Endothelial cell of umbilical vein (primary cell): ENCODE measurements at places on chromosomes 16 and 17. TPM values are rescaled to one million over a fixed set of nuclear protein-coding genes. Genes with fewer than 3 reads are reported as not detected.
A peak's percentile ranks its signal among the peaks of the same experiment; 100 is the strongest.

The CMTM2 gene
- total RNA-seq, result not detected in 2 replicates

The USP43 gene
- 0.16 TPM in 1 of 2 replicates, not detected in the other for total RNA-seq

The GCGR gene
- not detected in 2 replicates for total RNA-seq

The RPUSD1 gene
- 42.3 and 46.2 TPM in 2 replicates for total RNA-seq

The IRX6 gene
- not detected in 2 replicates for total RNA-seq

The TAT gene
- not detected in 2 replicates for total RNA-seq

The ENDOV gene
- 17.6 and 25.9 TPM in 2 replicates for total RNA-seq

The KRTAP4-6 gene
- not detected in 2 replicates for total RNA-seq

- no peaks in the 10 kb centered on the region for H3K27me3 ChIP-seq
- H3K36me3 ChIP-seq, result no peaks in the 10 kb centered on the region
- DNase-seq, result no peak
- no peak overlapping the region for H3K4me3 ChIP-seq
Observed at GRCh38 chr16:24906901-24907300, 61.1 kb downstream of the SLC5A11 start.

- peak overlapping the region; percentile 64 for H3K4me3 ChIP-seq
- peak overlapping the region; percentile 65 for H3K27ac ChIP-seq
- H3K36me3 ChIP-seq, result no peaks in the 10 kb centered on the region
- H3K27me3 ChIP-seq, result no peaks in the 10 kb centered on the region
Observed at GRCh38 chr16:48383877-48384519, 1.2 kb downstream of the SIAH1 start.

DNA sequence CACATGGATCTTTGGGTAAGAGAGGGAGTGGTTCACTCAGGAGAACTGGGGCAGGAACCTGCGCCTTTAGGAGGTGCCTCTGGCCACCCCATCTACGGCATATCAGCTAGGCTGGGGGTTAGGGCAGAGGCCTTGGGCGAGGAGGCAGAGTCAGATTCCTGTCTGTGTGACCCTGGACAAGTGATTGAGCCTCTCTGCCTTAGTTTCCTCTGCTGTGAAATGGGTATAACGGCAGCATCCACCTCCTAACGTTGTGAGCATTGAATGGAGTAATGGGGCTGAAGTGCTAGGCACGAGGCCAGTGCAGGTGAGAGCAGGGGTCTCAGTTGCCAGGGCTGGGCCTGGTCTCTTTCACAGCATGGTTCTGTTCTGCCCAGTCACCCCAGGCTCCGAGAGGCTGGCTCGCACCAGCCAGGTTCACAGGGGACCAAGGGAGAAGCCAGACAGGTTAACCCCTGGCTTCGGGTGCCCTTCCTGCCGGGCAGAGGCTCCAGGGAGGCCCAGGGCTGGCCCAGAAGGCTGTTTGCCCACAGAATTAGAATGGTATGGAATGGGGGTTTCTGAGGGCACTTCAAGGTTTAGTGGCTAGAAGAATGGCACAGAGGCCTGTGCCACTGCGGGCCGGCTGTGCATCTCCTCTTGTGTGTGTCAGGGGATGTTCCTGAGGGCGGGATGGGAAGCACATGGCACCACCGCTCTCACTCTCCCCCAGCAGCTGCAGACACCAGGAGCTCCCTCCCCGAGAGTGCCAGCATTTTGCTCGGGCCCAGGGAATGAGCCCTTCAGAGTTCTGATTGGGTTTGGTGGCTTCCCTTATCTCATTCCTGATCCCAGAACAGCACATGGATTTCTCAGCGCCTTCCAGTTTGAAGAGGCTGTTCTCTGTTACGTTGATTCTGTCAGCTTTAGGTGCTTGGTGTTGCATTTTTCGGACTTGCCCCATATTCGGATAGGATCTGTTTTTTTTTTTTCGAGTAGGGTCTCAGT lies 23.8 kb downstream of the UNC13D start:
- peaks cover 49% of the 10 kb centered on the region for H3K36me3 ChIP-seq
- peaks cover under 1% of the 10 kb centered on the region for H3K4me1 ChIP-seq
- no peak overlapping the region for H3K27ac ChIP-seq
- no peak for DNase-seq
- no peak overlapping the region for H3K4me3 ChIP-seq

- H3K27me3 ChIP-seq, result no peaks in the 10 kb centered on the region
- no peaks in the 10 kb centered on the region for H3K4me1 ChIP-seq
- no peak overlapping the region for H3K27ac ChIP-seq
- DNase-seq, result no peak
Observed at GRCh38 chr16:3536271-3536731, 35.5 kb downstream of the CLUAP1 start.

DNA sequence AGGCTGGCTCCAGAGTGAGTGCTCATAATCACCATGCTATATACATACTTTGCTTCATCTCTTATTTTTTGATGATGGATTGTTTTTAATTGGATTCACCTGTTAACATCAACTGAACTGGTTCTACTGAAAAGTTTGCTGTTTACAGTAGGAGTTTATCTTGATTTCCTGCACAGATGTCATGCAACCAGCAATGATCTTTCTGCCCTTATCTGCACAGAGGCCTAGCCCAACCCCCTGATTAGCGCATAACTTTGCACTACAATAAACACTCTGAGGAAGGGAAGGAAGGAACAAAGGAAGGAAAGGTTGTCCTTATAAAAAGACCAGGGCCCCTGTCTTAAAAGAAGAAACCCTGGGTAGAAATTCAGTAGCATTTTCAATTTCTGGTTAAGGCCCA lies 152.9 kb downstream of the RGS9 start:
- DNase-seq, result peak; percentile 47
- no peaks in the 10 kb centered on the region for H3K36me3 ChIP-seq
- no peaks in the 10 kb centered on the region for H3K27me3 ChIP-seq
- peaks cover 24% of the 10 kb centered on the region for H3K4me1 ChIP-seq

GRCh38 chr16:69324013-69324531 lies 6.3 kb downstream of the PDF start:
- no peaks in the 10 kb centered on the region for H3K27me3 ChIP-seq
- peaks cover 10% of the 10 kb centered on the region for H3K4me1 ChIP-seq
- H3K4me3 ChIP-seq, result no peak overlapping the region
- no peak overlapping the region for H3K27ac ChIP-seq

DNA sequence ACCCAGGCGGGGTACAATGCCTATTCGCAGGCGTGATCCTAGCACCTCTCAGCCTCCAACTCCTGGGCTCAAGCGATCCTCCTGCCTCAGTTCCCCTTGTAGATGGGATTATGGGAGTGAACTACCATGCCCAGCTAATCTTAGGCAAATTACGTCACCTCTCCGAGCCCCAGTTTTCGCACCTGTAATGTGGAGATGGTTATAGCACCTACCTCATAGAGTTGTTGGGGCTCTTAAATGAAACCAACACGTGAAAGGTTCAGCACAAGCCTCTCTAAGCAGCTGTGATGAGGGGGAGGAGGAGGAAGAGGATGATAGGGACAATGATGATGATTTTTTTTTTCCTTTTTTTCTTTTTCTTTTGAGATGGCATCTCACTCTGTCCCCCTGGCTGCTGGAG lies 59.9 kb downstream of the ABR start:
- no peak for DNase-seq
- no peaks in the 10 kb centered on the region for H3K27me3 ChIP-seq
- no peak overlapping the region for H3K4me3 ChIP-seq
- H3K4me1 ChIP-seq, result peaks cover 19% of the 10 kb centered on the region
- H3K27ac ChIP-seq, result no peak overlapping the region

DNA sequence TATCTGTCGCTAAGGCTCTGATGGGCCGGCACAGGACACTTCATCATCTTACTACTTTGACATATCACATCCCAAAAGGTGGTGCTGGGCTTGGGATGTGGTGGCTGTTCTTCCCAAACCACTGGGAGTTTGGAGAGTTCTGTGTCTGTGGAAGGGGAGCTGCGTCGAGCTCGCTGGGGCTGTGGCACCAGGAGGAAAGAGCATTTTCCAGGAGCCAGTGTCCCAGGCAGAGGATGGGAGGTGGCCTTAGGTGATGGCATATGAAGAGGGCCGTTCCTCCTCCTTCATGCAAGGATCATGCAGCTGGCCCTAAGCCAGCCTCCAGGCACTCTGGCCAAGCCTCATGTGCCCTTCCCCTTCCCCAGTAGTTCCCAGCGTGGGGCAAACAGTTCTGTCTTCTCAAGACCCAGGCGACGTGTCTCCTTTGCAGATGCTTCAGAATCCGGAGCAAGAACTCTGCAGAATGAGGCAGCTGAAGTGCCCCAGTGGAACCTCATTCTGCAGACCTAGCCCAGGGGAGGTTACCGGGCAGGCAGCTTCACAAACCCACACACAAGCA lies 89.4 kb upstream of the TNRC6C start:
- no peaks in the 10 kb centered on the region for H3K4me1 ChIP-seq
- DNase-seq, result no peak
- no peaks in the 10 kb centered on the region for H3K36me3 ChIP-seq
- no peak overlapping the region for H3K27ac ChIP-seq
- no peaks in the 10 kb centered on the region for H3K27me3 ChIP-seq
- no peak overlapping the region for H3K4me3 ChIP-seq

- H3K27ac ChIP-seq, result no peak overlapping the region
- no peaks in the 10 kb centered on the region for H3K4me1 ChIP-seq
- H3K4me3 ChIP-seq, result no peak overlapping the region
- no peak for DNase-seq
- H3K27me3 ChIP-seq, result peaks cover 6% of the 10 kb centered on the region
Observed at GRCh38 chr17:43445009-43445589, 38.7 kb upstream of the DHX8 start.

GRCh38 chr16:51508490-51509212 lies 357.6 kb upstream of the SALL1 start:
- H3K4me1 ChIP-seq, result no peaks in the 10 kb centered on the region
- no peak for DNase-seq
- H3K4me3 ChIP-seq, result no peak overlapping the region
- no peaks in the 10 kb centered on the region for H3K36me3 ChIP-seq

GRCh38 chr16:47734987-47735594 lies 274.0 kb downstream of the PHKB start:
- no peak overlapping the region for H3K27ac ChIP-seq
- peaks cover 10% of the 10 kb centered on the region for H3K4me1 ChIP-seq
- no peak overlapping the region for H3K4me3 ChIP-seq
- no peaks in the 10 kb centered on the region for H3K27me3 ChIP-seq
- no peaks in the 10 kb centered on the region for H3K36me3 ChIP-seq

DNA sequence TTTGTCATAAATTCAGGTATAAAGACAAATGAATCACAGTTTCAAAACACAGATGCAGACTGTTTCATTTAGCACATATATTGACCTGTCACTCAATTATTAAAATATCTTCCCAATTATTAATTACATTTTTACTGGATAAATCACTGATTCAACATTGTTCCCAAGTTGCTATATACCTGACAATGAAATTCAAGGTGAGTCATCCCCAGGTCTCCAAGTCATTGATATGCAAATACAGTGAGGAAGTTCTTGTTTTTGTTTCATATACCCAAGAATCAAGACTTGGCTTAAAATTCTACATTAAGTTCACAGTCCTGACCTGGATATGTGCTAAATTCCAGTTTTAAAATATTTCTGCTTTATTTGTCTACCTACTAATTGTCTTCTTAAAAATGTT lies 599.3 kb upstream of the PSMD7 start:
- no peak overlapping the region for H3K27ac ChIP-seq
- H3K4me1 ChIP-seq, result no peaks in the 10 kb centered on the region
- H3K36me3 ChIP-seq, result no peaks in the 10 kb centered on the region
- no peaks in the 10 kb centered on the region for H3K27me3 ChIP-seq
- no peak overlapping the region for H3K4me3 ChIP-seq
- no peak for DNase-seq

GRCh38 chr17:31811101-31811500 lies 47.9 kb downstream of the COPRS start:
- H3K27me3 ChIP-seq, result no peaks in the 10 kb centered on the region
- peak; percentile 76 for DNase-seq
- H3K4me3 ChIP-seq, result no peak overlapping the region
- no peak overlapping the region for H3K27ac ChIP-seq
- H3K36me3 ChIP-seq, result no peaks in the 10 kb centered on the region

DNA sequence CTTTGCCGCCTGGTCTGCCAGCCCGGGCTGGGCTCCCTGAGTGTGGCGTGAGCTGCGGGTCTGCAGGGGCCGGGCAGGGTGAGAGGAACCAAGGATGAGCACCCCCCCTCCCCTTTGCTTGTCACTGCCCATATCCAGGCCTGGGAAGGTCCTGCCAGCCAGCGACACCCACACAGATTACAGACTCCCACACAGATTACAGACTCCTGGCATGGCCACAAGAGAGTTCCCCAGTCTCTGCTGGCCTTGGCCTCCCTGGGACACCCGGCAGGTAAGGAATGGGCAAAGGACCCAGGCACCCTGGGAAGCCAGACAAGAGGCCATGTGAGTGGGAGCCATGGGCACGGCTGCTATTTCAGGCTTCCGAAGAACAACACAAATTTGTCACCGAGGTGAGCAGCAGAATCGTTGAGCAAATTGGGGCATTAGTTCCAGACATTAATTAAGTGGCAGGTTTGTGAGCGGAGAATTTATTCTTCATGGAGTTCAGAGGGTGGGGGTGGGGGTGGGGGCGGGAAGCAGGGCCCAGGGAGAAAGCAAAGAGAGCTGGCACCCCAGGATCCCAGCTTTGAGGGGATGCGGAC lies 41.4 kb downstream of the SRCIN1 start:
- peaks cover 77% of the 10 kb centered on the region for H3K27me3 ChIP-seq
- no peak overlapping the region for H3K27ac ChIP-seq
- DNase-seq, result no peak
- no peak overlapping the region for H3K4me3 ChIP-seq

GRCh38 chr16:75942351-75942750 lies 216.1 kb upstream of the CPHXL start:
- no peaks in the 10 kb centered on the region for H3K36me3 ChIP-seq
- no peak overlapping the region for H3K4me3 ChIP-seq
- no peak overlapping the region for H3K27ac ChIP-seq
- no peaks in the 10 kb centered on the region for H3K27me3 ChIP-seq

- peaks cover 10% of the 10 kb centered on the region for H3K36me3 ChIP-seq
- no peaks in the 10 kb centered on the region for H3K27me3 ChIP-seq
- no peaks in the 10 kb centered on the region for H3K4me1 ChIP-seq
- no peak overlapping the region for H3K4me3 ChIP-seq
- DNase-seq, result no peak
Observed at GRCh38 chr17:59406808-59407381, 75.4 kb downstream of the YPEL2 start.

GRCh38 chr16:3881499-3881990 lies 1.0 kb upstream of the CREBBP start:
- peak overlapping the region; percentile 94 for H3K4me3 ChIP-seq
- peaks cover 1% of the 10 kb centered on the region for H3K36me3 ChIP-seq
- no peak for DNase-seq
- no peak overlapping the region for H3K27ac ChIP-seq
- H3K4me1 ChIP-seq, result peaks cover 8% of the 10 kb centered on the region

GRCh38 chr17:50853781-50854180 lies 12.4 kb downstream of the TOB1 start:
- no peaks in the 10 kb centered on the region for H3K36me3 ChIP-seq
- peaks cover 10% of the 10 kb centered on the region for H3K4me1 ChIP-seq
- H3K27me3 ChIP-seq, result peaks cover 7% of the 10 kb centered on the region
- no peak for DNase-seq
- no peak overlapping the region for H3K27ac ChIP-seq

GRCh38 chr16:49528866-49529288 lies 155.3 kb downstream of the C16orf78 start:
- H3K4me3 ChIP-seq, result no peak overlapping the region
- no peaks in the 10 kb centered on the region for H3K27me3 ChIP-seq
- no peaks in the 10 kb centered on the region for H3K36me3 ChIP-seq
- H3K27ac ChIP-seq, result no peak overlapping the region
- no peak for DNase-seq
